NCI-H510A treated with DMSO at 0.1 percent for 48 hours (cell line): ENCODE measurements at places on chromosomes 11 and 22.
A peak's percentile ranks its signal among the peaks of the same experiment; 100 is the strongest.

DNA sequence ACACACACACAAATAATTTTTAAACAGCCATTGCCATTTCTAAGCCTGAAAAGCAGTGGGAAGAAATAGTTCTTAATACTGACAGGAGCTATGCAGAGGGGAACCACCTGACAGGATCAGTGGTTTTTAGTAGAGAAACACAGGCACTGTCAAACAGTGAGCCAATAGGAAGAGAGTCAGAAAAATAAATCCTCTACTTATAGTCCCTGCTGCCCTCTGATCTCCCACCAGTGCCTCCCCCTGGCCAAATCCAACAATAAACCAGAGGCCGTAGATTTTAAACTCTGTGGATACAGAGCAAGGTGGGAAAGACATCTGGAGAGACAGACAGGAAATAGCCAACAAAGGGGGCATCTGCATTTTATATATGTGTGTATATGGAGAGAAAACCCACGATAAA, 7.9 kb upstream of the OR56B4 start:
- DNase-seq: no peak

GRCh38 chr11:12440565-12440964, 63.2 kb downstream of the PARVA start:
- no peak for DNase-seq

DNA sequence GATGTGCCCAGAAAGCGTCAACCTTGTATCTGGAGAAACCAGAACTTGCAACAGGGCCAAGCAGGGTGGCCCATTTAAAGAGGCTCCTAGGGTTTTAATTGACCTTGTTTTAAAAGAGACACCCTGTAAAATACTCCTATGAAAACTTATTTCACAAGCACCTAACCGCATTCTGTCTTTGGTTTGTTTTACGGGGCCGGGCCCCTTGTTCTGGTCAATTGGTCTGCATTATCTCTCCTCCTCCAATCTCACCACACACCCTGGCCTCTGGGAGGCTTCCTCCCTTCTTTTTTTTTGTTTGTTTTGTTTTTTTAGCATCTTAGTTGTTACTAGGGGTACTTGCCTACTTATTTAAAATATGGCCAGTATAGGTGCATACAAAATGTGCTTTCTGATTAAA, 4.7 kb downstream of the EHF start:
- DNase-seq: no peak

DNA sequence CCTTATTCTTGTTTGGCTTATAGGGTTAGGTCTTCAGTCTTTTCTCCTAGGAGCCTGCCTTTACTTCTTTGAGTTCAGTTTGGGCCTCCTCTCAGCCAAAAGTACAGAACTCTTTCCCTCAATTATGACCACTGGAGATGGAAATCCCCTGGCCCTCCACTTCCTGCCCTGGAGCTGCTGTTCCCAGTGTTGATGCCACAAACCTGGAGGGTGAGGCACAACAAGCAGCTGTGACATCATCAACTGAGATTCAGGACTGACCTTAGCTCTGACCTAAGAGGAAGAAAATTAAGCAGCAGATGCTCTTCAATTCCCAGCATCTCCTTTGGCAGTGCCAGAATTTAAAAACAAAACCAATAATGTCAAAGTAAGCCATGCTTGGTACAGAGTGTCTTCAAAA, 3.0 kb downstream of the ABTB2 start:
- no peak for DNase-seq

DNA sequence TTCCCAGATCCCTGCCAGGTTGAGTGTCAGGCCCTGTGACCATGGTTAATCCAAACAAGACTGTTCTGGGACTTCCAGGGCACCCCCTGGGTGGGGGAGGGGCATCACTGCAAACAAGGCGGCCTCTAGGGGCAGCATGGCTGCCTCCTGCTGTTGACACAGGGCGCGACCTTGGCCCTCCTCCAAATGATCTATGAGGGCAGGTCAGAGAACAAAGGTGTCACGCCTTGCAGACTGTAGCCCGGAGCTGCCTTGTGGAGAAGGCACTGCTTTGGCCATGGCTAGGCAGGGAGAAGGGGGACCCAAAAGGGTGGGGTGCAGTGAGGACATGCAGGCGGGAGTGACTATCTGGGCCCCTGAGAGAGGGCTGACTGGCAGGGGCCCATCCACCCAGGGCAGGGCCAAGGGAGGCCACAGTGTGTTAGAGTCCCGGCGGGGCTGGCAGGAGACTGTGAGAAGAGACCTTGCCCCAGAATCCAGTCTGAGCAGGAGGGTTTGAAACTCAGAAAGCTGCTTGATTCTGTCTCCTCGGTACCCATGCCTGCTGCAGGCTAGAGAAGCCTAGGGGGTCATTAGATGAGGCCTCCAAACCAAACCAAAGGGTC, 35.6 kb downstream of the KCNC1 start:
- peak; percentile 24 for DNase-seq
